ENCODE measurements at places on chromosomes 3 and 15.
A peak's percentile ranks its signal among the peaks of the same experiment; 100 is the strongest.

DNA sequence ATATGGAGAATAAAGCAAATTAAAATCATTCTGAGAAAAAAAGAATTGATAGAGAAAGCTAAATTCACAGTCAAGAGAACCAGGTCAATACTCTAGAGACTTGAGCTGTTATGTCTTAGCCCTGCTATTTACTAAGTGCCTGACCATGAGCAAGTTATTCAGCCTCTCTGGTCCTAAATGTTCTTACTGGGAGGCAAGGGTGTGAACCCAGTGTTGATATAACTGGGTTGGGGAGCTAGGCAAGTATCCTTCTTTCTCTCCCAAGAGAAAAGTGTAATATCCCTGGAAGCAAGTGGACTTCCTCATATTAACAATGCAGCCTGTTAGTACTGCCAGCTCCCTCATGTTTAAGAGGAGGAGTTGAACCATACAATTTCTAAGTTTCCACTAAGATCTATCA lies 488.9 kb upstream of the RASGRP1 start:
- no peak for DNase-seq

- no peak for DNase-seq
These were observed 94.3 kb downstream of the AQP9 start for GRCh38 chr15:58232281-58233065.

DNA sequence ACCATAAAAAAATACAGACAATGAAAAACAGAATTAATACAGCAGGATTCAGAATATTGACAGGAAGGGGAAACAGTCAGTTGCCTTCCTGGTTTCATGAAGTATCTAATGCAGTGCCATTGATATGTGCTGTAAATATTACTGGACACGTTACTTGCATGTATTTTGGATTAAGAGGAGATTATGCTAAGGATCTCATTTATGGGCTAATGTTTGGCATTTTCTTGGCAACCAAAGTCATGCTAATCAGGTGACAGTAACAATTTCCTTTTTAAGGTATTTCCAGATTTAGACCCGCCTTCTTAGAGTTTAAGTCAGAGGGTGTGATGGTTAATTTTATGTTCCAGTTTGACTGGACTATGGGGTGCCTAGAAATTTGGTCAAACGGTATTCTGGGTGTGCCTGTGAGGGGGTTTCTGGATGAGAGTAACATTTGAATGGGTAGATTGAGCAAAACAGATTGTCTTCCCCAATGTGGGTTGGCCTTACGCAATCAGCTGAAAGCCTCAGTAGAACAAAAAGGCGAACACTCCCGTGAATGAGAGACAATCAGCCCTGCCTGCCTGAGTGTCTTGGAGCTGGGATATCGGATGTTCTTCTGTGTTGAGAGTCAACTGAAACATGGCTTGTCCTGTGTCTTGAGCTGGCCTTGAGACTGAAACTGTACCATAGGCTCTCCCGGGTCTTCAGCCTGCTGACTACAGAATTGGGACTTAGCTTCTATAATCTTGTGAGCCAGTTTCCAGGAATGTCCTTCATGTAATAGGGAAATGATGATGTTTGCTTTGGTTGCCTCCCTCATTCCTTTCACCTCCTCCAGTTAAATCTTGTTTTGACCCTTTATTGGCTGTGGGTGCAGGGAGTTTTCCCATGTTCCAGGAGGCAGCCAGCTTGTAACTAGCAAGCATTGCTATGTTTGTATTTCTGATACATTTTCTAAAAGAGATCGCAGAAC lies 10.5 kb downstream of the SQOR start:
- DNase-seq: no peak

GRCh38 chr15:67303490-67304363 lies 49.1 kb downstream of the IQCH start:
- no peak for DNase-seq

DNA sequence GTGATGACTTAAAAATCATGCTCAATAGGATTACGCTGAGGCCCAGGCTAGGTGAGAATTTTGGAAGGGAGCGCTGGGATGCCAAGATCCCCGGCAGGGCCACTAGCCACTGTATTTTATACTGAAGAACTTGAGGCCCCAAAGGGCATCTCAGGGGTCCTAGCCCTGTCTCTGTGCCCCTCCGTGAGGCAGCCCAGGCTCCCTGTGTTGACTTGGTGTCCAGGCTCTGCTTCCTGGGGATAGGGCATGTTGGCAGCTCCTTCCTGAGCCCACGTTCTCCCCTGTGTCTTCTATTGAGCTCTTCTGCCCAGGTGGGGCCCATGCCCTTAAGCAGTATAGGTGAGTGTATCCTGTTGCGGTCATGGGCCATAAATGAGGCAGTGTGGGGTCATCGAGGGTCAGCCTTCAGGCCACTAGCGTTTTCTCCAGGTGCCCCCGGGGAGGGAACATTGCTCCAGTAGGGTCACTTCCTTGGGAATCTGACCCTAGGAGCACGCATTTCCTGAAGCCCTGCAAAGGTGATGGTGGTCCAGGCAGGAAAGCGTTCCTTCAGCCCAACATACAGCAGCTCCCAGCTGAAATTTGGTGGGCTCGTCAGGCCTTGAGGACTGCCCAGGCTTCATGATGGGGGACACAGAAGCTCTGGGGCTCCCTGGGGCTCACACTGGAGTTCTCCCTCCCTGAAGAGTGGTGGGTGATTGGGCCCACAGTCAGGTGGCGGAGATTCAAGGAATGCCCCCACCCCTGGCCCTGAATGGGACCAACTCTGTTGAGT lies 189.4 kb downstream of the UBE3A start:
- DNase-seq: no peak

DNA sequence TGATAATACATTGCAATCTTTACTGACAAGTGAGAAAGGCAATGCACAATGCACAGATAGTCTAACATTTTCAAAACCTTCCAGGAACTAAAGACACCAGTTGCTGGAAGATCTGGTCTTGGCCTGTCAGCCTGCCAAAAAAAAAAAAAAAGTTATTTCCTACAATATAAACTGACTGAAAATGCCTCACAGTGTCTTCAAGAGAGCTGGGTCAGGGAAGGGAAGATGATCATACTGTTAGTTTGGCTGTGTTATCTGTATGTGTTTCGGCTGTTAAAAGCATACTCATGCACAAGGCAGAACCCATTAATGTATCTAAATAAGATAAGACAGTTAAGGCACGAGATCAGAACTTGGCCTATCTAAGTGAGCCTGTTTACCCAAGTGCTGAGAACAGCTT lies 673.4 kb downstream of the MECOM start:
- DNase-seq: no peak

GRCh38 chr3:124217542-124217941 lies 225.6 kb upstream of the ROPN1 start:
- peak; percentile 24 for DNase-seq

- no peak for DNase-seq
These were observed 166.8 kb upstream of the MLF1 start for GRCh38 chr3:158404131-158404718.

- DNase-seq: no peak
These were observed 372.8 kb upstream of the CBLB start for GRCh38 chr3:106241593-106241992.

GRCh38 chr3:4977001-4977852 lies 2.0 kb upstream of the BHLHE40 start:
- no peak for DNase-seq

- no peak for DNase-seq
These were observed 257.0 kb downstream of the LSAMP start for GRCh38 chr3:116188231-116188785.

DNA sequence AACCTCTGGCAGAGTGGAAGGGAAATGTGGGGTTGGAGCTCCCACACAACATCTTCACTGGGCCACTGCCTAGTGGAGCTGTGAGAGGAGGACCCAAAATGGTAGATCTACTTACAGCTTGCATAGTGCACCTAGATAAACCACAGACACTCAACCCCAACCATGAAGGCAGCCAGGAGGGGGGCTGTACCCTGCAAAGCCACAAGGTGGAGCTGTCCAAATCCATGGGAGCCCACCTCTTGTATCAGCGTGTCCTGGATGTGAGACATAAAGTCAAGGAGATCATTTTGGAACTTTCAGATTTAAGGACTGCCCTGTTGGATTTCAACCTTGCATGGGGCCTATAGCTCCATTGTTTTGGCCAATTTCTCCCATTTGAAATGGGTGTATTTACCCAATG lies 20.9 kb downstream of the TP63 start:
- DNase-seq: no peak

GRCh38 chr3:101281521-101282030 lies 38.8 kb downstream of the IMPG2 start:
- no peak for DNase-seq

- DNase-seq: no peak
These were observed 25.9 kb downstream of the LTF start for GRCh38 chr3:46438831-46439230.

- no peak for DNase-seq
These were observed 99.1 kb downstream of the SSR3 start for GRCh38 chr3:156455839-156456238.

GRCh38 chr15:78620021-78620526 lies 722 bp downstream of the CHRNA3 start:
- DNase-seq: no peak

- DNase-seq: no peak
These were observed 40.0 kb downstream of the ASB7 start for GRCh38 chr15:100642213-100642949.

DNA sequence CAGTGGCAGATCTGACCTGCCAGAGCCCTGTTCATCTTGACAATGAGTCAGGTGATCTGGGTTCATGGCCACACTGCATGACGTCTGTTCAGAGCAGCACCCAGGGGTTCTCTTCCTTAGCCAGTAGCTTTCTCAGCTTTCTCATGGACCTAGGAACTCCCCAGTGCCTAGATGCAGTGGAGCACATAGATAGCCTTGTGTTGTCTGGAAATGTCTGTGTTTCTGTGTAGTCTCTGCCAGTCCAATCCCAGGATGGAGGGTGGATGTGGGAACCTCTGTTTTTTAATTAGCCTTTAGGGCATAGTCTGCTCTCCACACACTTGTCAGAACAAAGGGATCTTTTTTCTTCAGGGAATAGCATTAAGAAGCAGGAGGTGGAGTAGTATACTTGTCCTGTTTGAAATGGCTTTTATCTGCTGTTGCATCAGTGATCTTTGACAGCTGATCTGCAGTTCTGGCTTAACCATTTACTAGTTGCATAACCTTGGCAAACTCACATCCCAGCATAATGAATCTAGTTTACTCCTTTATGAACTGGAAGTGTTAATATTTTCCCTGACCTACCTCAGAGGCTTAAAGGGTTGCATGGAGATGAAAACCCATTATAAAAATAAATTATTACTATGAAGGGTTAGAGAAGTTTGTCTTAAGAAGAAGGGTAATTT lies 16.1 kb upstream of the CACNA1D start:
- no peak for DNase-seq

DNA sequence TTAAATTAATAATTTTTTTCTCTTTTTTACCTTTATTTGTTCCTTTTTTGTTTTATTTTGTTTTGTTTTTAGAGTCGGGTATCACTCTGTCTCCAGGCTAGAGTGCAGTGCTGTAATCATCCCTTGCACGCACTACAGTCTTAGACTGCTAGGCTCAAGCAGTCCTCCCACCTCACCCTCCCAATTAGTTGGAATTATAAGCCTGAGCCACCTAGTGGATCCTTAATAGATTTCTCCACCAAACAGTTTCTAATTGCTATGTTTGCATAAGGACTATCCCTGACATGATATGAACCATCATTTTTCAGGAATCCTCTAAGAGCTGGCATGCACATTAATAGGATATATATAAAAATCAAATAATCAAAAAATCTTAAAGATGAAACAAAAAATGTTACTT lies 993.2 kb downstream of the OTOL1 start:
- no peak for DNase-seq

GRCh38 chr3:10975695-10976234 lies 16.8 kb upstream of the SLC6A1 start:
- DNase-seq: no peak

GRCh38 chr3:29453284-29454001 lies 172.6 kb downstream of the RBMS3 start:
- no peak for DNase-seq

DNA sequence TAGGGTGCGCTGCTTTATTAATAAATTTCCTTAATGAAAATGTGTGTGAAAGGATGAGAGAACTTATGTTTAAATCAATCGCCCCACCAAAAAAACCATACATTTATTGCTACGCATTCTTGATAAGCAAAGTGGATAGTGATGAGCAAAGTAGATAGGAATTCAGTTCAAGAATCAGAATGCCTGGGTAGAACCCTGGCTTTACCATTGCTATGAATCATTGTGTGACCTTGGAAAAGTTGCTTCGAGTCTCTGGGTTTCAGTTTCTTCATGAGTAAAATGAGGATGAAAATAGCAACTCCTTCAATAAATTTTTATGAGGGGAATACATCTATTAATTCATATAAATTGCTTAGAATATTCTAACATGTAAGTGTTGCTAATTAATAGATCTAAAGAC lies 2.6 kb upstream of the ALCAM start:
- DNase-seq: no peak

DNA sequence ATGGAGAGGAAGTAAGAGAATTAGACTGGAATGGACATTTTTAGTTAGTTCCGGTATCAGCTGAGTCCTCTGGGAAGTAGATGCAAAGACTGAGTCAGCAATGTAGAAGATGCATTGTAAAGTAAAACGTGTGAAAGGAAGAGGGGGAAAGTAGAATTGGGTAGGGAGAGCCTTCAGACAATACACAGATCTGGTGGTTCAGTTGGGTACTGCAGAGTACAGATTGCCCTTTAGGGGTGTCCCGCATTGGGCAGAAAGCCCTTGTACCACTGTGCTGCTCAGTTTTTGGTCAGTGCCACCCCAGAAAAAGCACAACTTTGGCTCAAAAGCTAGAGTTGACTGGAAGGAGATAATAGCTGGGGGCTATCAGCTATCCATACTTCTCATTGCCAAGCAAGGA lies 247.4 kb downstream of the KBTBD8 start:
- no peak for DNase-seq
